Thoracic aorta endothelial cell (primary cell): ENCODE measurements at places on chromosomes 12 and 14. TPM values are rescaled to one million over a fixed set of nuclear protein-coding genes. Genes with fewer than 3 reads are reported as not detected.

The RASSF9 gene
- 1.7 and 2.4 TPM in 2 replicates for total RNA-seq

The INHBC gene
- total RNA-seq = not detected in 2 replicates

The NFE2 gene
- not detected in 2 replicates for total RNA-seq

The DACT1 gene
- 0.29 and 1.5 TPM in 2 replicates for total RNA-seq

The HCFC2 gene
- 19.5 and 22.5 TPM in 2 replicates for total RNA-seq

The MGP gene
- 76.1 and 104 TPM in 2 replicates for total RNA-seq

The MMP19 gene
- 0.36 and 0.53 TPM in 2 replicates for total RNA-seq

The TGM1 gene
- 1.1 and 1.2 TPM in 2 replicates for total RNA-seq

The SLC6A15 gene
- 0.43 and 0.80 TPM in 2 replicates for total RNA-seq

The NFATC4 gene
- 12.5 and 20.2 TPM in 2 replicates for total RNA-seq

The HECTD1 gene
- 267 and 298 TPM in 2 replicates for total RNA-seq

The OR6C2 gene
- total RNA-seq = not detected in 2 replicates

The TMEM233 gene
- total RNA-seq = 4.1 and 5.9 TPM in 2 replicates

The PIWIL1 gene
- not detected in 2 replicates for total RNA-seq

The RNF212B gene
- total RNA-seq = not detected in 2 replicates

The NR1H4 gene
- total RNA-seq = not detected in 2 replicates

The AQP6 gene
- total RNA-seq = not detected in 2 replicates

The C12orf50 gene
- 0.13 TPM in 1 of 2 replicates, not detected in the other for total RNA-seq

The MYBPC1 gene
- total RNA-seq = not detected in 2 replicates

The EIF2S3B gene
- 1.5 and 1.7 TPM in 2 replicates for total RNA-seq

The ATP2A2 gene
- 223 and 224 TPM in 2 replicates for total RNA-seq
